ENCODE measurements at places on chromosomes 11 and 22.

- peak; percentile 79 for DNase-seq
Observed at GRCh38 chr11:122656631-122657101, 1.1 kb downstream of the UBASH3B start.

GRCh38 chr11:121930004-121930965 lies 185.7 kb downstream of the BLID start:
- no peak for DNase-seq

GRCh38 chr11:87330187-87330601 lies 292.5 kb downstream of the TMEM135 start:
- no peak for DNase-seq

GRCh38 chr11:42462558-42463310 lies 849.1 kb upstream of the API5 start:
- no peak for DNase-seq

GRCh38 chr11:100910808-100911207 lies 218.8 kb downstream of the PGR start:
- no peak for DNase-seq

- peak; percentile 58 for DNase-seq
Observed at GRCh38 chr22:43110444-43110926, at the start of gene BIK. BIK (plus strand) TSS chr22:43110750; CDS start chr22:43124023, 13,273 bp downstream.

DNA sequence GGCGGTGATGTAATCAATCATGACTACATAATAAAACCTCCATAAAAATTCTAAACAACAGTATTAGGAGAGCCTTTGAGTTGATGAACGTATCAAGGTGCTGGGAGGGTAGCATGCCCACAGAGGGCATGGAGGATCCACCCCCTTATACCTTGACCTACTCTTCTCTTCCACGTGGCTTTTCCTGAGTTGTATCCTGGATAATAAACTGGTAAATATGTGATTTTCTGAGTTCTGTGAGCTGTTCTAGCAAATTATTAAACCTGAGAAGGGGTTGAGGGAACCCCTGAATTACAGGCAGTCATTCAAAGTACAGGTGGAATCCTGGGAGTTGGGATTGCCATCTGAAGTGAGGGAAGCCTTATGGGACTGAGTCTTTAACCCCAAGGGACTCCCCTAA lies 446.9 kb downstream of the DYNC2H1 start:
- DNase-seq: no peak

All from aorta (tissue), 5 donors.